Adrenal gland (tissue), 19 donors: ENCODE measurements at places on chromosomes 12 and 14. TPM values are rescaled to one million over a fixed set of nuclear protein-coding genes. Genes with fewer than 3 reads are reported as not detected.

DNA sequence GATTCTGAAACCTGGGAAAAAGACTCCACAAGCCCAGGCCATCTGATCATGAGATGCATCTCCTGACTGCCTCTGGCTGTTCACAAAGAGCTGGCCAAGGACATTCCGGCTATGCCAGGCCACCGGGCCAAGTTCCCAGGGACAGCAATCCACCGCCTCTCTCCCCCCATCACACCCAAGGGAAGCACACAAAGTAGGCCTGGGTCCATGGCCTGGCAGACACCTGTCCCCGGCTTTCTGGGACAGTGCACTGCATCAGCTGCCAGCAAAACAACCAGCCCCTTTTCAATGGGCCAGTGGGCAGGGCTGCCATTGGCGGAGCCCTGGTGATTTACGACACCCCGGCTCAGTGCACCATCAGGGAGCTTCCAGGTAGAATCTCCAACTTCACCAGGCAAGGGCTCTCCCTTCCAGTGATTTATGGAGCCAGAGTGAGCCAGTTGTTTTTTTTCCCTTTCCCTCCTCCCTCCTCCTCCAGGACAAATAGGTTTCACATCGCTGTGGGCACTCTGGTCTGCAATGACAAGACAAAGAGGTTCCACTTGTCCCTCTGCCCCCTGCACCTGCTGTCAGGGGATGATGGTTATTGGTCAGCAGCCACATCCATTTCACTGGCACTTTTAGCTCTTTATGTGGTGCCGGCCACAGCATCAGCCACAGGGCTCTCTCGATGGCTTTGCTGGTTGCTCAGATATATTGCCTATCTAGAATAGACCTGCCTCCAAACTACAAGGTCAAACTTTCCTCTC is 149.6 kb downstream of the SLC38A6 start:
- no peak overlapping the region for H3K27ac ChIP-seq
- DNase-seq = no peak
- no peaks in the 10 kb centered on the region for H3K27me3 ChIP-seq
- no peak overlapping the region for H3K4me3 ChIP-seq
- peaks cover 9% of the 10 kb centered on the region for H3K4me1 ChIP-seq
- no peaks in the 10 kb centered on the region for H3K36me3 ChIP-seq

- no peak overlapping the region for H3K27ac ChIP-seq
- no peaks in the 10 kb centered on the region for H3K36me3 ChIP-seq
- H3K27me3 ChIP-seq = no peaks in the 10 kb centered on the region
- DNase-seq = no peak
- no peaks in the 10 kb centered on the region for H3K4me1 ChIP-seq
These were observed 101.2 kb upstream of the EIF5 start for GRCh38 chr14:103232831-103233319.

The CAPZA3 gene
- polyA plus RNA-seq = 0.17 TPM

- H3K4me3 ChIP-seq = no peak overlapping the region
- no peaks in the 10 kb centered on the region for H3K36me3 ChIP-seq
- H3K27ac ChIP-seq = no peak overlapping the region
- DNase-seq = no peak
- no peaks in the 10 kb centered on the region for H3K27me3 ChIP-seq
These were observed 501.1 kb downstream of the NAV3 start for GRCh38 chr12:78331753-78332152.

The STAC3 gene
- 4.5 TPM for polyA plus RNA-seq

DNA sequence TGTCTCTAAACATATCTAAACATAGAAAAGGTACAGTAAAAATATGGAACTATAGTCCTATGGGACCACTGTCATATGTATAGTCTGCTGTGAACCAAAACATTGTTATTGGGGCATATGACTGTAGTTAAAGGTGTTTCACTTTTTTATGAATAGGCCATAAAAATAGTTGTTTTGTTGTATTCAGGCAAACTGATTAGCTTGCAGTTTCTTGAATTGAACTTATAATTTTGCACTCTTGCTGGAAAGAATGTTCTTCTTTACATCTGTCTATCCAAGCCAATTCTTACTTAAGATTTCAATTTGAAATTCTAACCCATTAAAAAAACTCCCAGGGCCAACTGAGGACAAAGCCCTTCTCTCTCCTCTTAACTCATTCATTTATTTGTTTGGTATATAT is 234.1 kb downstream of the NOVA1 start:
- H3K36me3 ChIP-seq = no peaks in the 10 kb centered on the region
- no peaks in the 10 kb centered on the region for H3K4me1 ChIP-seq
- no peak for DNase-seq
- no peaks in the 10 kb centered on the region for H3K27me3 ChIP-seq

DNA sequence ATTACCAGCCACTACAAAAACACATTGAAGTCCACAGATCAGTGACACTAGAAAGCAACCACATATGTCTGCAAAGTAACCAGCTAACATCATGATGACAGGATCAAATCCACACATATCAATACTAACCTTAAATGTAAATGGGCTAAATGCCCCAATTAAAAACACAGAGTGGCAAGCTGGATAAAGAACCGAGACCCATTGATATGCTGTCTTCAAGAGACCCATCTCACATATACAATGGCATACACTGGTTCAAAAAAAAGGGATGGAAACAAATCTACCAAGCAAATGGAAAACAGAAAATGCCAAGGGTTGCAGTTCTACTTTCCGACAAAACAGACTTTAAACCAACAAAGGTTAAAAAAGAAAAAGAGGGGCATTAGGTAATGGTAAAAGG is 307.7 kb downstream of the GPHN start:
- H3K4me1 ChIP-seq = no peaks in the 10 kb centered on the region
- H3K4me3 ChIP-seq = no peak overlapping the region
- no peaks in the 10 kb centered on the region for H3K27me3 ChIP-seq
- H3K27ac ChIP-seq = no peak overlapping the region
- no peaks in the 10 kb centered on the region for H3K36me3 ChIP-seq

The RACGAP1 gene
- 1.3 TPM for polyA plus RNA-seq

DNA sequence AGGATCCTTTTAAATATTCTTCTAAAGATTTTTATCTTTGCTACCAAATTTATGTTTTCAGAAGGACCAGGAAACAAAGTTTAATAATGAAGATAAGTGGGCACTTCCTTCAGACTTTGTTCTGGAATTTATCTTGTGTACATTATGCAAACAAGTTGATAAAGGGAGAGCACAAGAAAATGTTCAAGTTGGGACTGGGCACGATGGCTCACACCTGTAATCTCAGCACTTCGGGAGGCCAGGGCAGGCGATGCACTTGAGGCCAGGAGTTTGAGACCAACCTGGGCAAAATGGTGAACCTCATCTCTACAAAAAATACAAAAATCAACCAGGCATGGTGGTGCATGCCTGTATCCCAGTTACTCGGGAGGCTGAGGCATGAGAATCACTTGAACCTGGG is 4.6 kb downstream of the PLBD1 start:
- H3K4me3 ChIP-seq = no peak overlapping the region
- no peaks in the 10 kb centered on the region for H3K4me1 ChIP-seq
- H3K27ac ChIP-seq = no peak overlapping the region
- H3K36me3 ChIP-seq = no peaks in the 10 kb centered on the region
- no peak for DNase-seq

- H3K27me3 ChIP-seq = no peaks in the 10 kb centered on the region
- H3K27ac ChIP-seq = no peak overlapping the region
- no peaks in the 10 kb centered on the region for H3K4me1 ChIP-seq
- H3K36me3 ChIP-seq = no peaks in the 10 kb centered on the region
These were observed 303.5 kb downstream of the EGLN3 start for GRCh38 chr14:33647385-33647786.

- no peaks in the 10 kb centered on the region for H3K4me1 ChIP-seq
- no peaks in the 10 kb centered on the region for H3K36me3 ChIP-seq
- no peak overlapping the region for H3K27ac ChIP-seq
- peaks cover 4% of the 10 kb centered on the region for H3K27me3 ChIP-seq
- no peak for DNase-seq
These were observed 596.1 kb downstream of the VRK1 start for GRCh38 chr14:97393244-97393643.

- H3K4me3 ChIP-seq = no peak overlapping the region
- no peak overlapping the region for H3K27ac ChIP-seq
- no peaks in the 10 kb centered on the region for H3K4me1 ChIP-seq
- no peaks in the 10 kb centered on the region for H3K36me3 ChIP-seq
- no peaks in the 10 kb centered on the region for H3K27me3 ChIP-seq
These were observed 152.2 kb downstream of the PDE3A start for GRCh38 chr12:20520532-20520931.

The WNT5B gene
- polyA plus RNA-seq = 1.2 TPM

- H3K36me3 ChIP-seq = no peaks in the 10 kb centered on the region
- no peaks in the 10 kb centered on the region for H3K4me1 ChIP-seq
- no peak overlapping the region for H3K4me3 ChIP-seq
- no peak for DNase-seq
- H3K27me3 ChIP-seq = no peaks in the 10 kb centered on the region
These were observed 196.6 kb downstream of the GLT1D1 start for GRCh38 chr12:129049917-129050316.

The PHC1 gene
- 43.1 TPM for polyA plus RNA-seq

The CFL2 gene
- 42.8 TPM for polyA plus RNA-seq

GRCh38 chr14:92892589-92892988 is 30.4 kb upstream of the CHGA start:
- no peak overlapping the region for H3K4me3 ChIP-seq
- H3K36me3 ChIP-seq = no peaks in the 10 kb centered on the region
- DNase-seq = no peak
- no peaks in the 10 kb centered on the region for H3K4me1 ChIP-seq
- no peaks in the 10 kb centered on the region for H3K27me3 ChIP-seq

DNA sequence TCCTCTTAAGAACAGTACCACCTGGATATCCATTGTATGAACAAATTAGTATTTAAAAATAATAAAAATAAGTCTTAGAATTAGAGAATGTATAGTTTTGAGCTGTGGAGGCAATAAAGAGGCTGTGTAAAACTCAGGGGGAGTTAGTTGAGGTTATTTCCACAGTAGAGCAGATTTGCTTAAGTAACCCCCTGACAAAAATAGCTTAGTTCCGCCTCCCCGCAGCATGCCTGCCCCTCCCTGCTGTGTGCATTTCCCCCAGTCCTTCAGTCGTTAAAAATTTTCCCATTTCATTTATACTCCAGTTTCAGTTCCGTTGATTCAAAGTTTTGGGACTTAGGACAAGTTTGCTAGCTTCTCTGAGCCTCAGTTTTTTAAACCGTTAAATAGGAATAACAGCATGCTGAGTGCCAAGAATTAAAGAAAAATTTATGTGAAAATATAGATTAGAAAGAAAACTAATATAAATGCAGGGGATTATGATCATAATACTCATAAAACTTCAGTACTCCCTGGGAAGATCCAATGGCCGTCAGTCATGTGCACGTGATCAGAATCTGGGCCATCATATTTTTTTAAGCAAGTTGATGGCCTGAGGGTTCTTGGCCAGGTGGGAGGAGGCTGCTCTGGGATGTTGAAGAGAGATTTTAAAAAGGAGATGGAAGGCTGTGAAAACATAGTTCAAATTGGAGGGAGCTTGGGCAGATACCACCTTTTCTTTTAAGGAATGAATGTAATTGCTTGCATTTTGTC is 14.5 kb upstream of the SLC38A2 start:
- no peak overlapping the region for H3K27ac ChIP-seq
- no peak for DNase-seq
- peaks cover 31% of the 10 kb centered on the region for H3K4me1 ChIP-seq
- H3K4me3 ChIP-seq = peak overlapping the region; percentile 8

- H3K27me3 ChIP-seq = no peaks in the 10 kb centered on the region
- no peak overlapping the region for H3K4me3 ChIP-seq
These were observed 159.4 kb downstream of the SPTSSA start for GRCh38 chr14:34302654-34303053.

GRCh38 chr12:104740668-104741067 is 217.4 kb downstream of the SLC41A2 start:
- peak; percentile 39 for DNase-seq
- H3K4me3 ChIP-seq = no peak overlapping the region
- no peak overlapping the region for H3K27ac ChIP-seq
- no peaks in the 10 kb centered on the region for H3K36me3 ChIP-seq
- no peaks in the 10 kb centered on the region for H3K27me3 ChIP-seq

The TGFB3 gene
- 29.1 TPM for polyA plus RNA-seq

GRCh38 chr12:93595351-93595750 is 22.9 kb downstream of the SOCS2 start:
- no peaks in the 10 kb centered on the region for H3K27me3 ChIP-seq
- no peak overlapping the region for H3K27ac ChIP-seq
- peak overlapping the region; percentile 37 for H3K4me3 ChIP-seq

DNA sequence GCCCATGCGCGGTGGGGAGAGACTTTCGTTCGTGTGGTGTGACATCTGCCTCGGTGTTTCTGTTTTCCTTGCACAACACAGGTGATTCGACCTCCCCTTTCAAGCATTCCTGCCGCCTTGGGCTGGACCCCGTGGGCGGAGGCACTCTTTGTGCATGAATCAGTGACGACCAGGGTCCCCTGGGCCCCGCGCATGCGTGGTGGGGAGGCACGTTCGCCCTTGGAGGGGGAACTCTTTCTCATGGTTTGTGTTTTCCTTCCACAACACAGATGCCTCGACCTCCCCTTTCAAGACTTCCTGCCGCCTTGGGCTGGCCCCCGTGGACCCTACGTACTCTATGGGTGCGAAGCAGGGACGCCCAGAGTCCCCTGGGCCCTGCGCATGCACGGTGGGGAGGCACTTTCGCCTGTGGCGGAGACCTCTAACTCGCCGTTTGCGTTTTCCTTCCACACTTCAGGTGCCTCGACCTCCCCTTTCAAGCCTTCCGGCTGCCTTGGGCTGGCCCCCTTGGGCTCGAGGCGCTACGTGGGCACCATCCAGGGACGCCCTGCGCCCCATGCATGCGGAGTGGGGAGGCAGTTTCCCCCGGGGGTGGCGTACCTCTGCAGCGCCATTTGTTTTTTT is 340.9 kb downstream of the ALG10 start:
- no peak for DNase-seq
- no peaks in the 10 kb centered on the region for H3K4me1 ChIP-seq
- H3K27me3 ChIP-seq = no peaks in the 10 kb centered on the region
- H3K36me3 ChIP-seq = no peaks in the 10 kb centered on the region
- H3K4me3 ChIP-seq = no peak overlapping the region

GRCh38 chr12:24378548-24379407 is 429.3 kb upstream of the SOX5 start:
- H3K36me3 ChIP-seq = no peaks in the 10 kb centered on the region
- no peaks in the 10 kb centered on the region for H3K4me1 ChIP-seq
- no peaks in the 10 kb centered on the region for H3K27me3 ChIP-seq
- no peak for DNase-seq

DNA sequence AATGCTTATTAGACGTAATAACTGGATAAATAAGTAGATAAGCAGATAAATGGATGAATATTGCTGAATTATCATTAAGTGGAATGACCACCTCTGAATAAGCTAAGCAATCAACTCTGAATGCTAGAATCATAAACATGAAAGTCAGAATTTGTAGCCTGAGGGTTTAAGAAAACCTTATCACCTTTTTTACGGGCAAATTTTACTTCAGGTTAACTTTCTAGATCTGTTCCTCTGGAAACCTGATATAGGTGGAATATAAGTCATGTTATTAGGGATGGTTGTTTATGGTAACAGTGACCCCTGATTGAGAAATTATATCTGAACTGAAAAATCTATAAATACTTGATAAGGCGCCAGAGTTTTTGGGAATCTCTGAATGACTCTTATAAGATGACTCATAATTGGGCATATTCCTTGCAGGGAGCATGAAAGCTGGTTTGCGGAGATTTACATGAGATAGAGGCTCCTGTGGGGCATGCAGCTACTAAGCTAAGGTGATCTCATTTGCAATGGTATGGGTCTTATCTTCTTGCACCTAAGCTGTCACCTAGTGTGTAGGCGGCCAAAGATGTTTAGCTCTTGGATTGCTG is 12.1 kb downstream of the SPX start:
- DNase-seq = no peak
- no peak overlapping the region for H3K27ac ChIP-seq
- no peak overlapping the region for H3K4me3 ChIP-seq
- H3K4me1 ChIP-seq = no peaks in the 10 kb centered on the region
